ENCODE measurements at places on chromosomes 5 and 9.

DNA sequence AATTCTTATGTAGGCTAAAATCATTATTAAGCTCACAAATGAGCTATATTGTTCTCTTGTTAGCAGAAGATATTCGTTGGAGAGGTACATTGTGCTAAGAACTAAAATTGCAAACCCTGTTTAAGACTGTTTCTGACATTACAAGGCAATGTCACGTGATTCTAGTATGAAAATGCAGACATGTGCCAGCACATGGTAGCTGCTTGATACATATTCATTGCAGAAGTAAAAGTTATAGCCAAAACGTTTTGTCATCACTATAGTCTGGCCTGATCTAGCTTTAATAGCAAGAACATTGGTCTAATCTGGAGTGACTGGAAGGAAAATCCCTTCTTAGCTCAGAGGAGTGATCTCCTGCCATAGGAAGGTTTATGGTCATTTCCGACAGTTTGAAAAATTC, 144.7 kb downstream of the CFAP90 start:
- no peak for DNase-seq

- DNase-seq, result no peak
Measured at GRCh38 chr5:60447488-60447920, 252.5 kb downstream of the DEPDC1B start.

GRCh38 chr5:89996335-89996734, 413.2 kb downstream of the CETN3 start:
- no peak for DNase-seq

- no peak for DNase-seq
Measured at GRCh38 chr5:38557308-38557710, 863 bp upstream of the LIFR start.

DNA sequence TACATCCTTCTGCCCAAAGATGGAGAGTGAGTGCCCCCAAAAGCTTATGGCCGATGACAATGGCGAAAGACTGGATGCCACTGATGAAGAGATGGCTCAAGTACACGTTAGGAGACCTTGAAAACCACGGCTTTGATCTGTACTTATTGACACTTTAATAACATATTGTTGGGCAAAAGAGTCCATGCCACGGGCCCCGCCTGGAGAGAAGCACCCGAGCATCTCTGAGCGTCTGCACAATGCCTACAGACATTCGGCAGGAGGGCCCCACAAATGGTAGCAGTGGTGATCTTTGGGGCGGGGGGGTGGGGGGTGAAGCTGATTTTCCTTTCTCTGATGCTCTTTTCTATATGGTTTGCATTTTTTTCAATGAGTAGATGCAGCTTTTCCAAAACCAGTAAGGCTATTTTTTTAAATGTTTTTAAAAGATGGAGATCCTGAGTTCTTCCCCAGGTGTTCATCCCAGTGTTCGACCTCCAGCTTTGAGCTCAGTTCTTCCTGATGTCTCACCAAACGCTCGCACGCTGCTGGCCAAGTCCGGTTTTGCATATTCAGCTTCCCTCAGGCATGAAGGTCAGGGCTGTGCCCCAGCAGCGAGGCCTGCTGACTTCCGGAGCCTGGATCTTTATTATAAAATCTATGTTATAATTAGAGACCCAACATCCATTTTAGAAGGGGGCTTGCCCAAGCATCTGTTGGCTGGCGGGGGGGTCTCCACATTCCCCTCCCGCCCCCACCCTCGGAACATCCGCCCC, 34.3 kb upstream of the BARHL1 start:
- no peak for DNase-seq

- no peak for DNase-seq
Measured at GRCh38 chr5:66144834-66145390, 812 bp downstream of the SREK1 start.

- DNase-seq, result no peak
Measured at GRCh38 chr5:150787656-150788055, 9.1 kb downstream of the SMIM3 start.

GRCh38 chr5:2908086-2908485, 156.6 kb upstream of the IRX2 start:
- DNase-seq, result no peak

DNA sequence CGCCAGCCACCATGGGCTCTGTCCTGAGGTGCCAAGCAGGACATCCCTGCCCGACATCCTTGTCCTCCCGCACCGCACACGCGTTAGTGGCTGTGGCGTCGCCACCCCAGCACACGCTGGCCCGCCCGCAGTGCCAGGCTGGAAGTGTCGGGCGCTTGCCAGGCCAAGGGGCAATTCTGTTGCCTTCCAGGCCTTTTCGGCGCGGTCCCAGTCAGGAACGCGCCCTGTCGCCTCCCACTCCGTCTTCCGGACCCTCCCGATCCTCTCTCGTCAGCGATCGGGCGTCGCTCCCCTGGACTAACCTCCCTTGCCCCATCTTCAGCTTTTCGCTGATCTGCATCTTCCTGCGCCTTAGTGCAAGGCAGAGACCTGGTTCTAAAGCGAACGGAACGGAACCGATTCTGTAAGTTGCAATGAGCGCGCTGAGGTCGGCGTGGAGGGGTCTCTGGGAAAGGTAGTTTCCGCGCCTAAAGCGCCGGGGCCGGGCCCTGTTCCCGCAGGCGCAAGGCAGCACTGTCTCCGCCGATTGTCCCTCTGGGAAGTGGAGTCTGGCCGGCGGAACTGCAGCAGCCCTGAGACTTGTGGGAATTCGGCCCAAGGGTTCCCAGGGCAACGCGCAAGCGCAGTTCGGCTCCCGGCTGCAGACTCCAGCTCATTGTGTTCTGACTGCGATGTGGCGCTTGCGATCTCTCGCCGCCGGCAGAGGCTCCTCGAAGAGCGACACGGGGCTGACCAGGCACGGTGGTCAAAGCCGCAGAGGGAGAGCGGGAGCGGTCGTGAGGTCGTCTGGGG, at the start of gene ZNF454:
Gene ZNF454, plus strand, starts transcription at position 630 of the 792 bp plus-strand sequence. CDS start 1,594 bp downstream, outside the sequence.
- DNase-seq, result no peak

DNA sequence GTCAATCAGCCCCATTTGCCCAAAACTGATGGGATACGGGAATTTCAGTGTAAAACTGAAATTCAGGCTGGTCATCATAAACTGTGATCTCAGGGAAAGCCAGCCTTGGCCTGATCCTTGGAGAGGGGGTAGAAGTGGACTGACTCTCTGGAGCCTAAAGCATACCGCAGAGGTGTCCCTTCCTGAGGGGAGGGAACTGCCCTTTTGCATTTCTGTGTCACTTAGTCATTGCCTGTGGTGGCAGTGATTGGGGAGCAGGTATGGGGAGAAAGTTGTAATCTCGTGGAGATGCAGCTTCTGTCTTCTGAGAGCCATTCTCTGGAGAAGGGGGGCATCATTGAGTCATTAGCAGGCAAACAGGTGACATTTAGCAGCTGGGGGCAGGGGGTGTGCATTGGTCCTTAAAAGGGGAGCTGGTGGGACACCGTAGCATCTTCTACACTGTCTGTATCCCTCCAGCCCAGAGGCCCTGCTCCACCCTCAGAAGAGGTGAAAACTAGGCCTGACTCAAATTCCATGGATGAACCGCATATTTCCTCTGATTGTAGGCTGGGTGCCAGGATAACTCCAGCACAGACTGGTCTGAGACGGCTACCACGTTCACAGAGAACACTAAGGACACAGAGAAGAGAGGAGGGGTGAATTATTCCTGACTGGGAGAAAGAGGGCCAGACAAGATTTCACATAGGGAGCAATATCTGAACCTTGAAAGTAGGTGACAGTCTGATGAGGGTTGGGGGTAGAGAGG, 143.3 kb downstream of the SEC61B start:
- no peak for DNase-seq

GRCh38 chr5:109567374-109568044, 122.2 kb upstream of the MAN2A1 start:
- DNase-seq, result no peak

DNA sequence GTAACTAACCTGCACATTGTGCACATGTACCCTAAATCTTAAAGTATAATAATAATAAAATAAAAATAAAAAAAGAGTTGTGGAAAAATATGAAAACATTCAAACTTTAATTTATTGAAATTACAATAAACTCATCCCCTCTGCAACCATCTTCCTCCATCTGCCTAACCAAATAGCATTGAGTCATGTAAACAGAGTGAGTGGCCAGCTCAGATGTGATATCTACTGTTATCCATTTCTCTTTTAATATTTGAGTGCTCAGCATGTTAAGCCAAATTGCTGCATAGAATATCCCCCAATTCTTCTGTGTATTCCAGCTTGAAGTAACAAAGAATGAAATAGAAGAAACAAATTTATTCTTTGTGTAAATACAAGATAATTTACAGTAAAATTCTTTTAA, 124.4 kb upstream of the HMHB1 start:
- no peak for DNase-seq

- no peak for DNase-seq
Measured at GRCh38 chr9:93136011-93136440, 2.0 kb upstream of the NINJ1 start.

- DNase-seq, result no peak
Measured at GRCh38 chr9:1058826-1059487, 8.8 kb downstream of the DMRT2 start.
